ENCODE measurements at places on chromosomes 3 and 15.

DNA sequence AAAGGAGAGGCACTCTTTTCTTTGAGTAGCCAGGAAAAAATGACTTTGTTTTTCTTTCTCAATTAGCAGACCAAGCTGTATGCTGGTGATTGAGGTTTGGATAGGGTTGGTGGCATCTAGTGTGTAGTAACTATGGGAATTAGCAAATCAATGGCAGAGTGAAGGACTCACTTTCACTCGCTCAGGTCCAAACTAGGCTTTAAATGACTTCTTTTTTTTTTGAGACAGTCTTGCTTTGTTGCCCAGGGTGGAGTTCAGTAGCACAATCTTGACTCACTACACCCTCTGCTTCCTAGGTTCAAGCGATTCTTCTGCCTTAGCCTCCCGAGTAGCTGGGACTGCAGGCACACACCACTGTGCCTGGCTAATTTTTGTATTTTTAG, 35.9 kb downstream of the PRKCI start:
- DNase-seq = no peak

- DNase-seq = no peak
Measured at GRCh38 chr15:26682598-26683164, 90.2 kb downstream of the GABRB3 start.

- DNase-seq = no peak
Measured at GRCh38 chr3:112776000-112776399, 70.7 kb downstream of the CD200R1L start.

GRCh38 chr3:72997421-72997961, 880 bp downstream of the PPP4R2 start:
- no peak for DNase-seq

DNA sequence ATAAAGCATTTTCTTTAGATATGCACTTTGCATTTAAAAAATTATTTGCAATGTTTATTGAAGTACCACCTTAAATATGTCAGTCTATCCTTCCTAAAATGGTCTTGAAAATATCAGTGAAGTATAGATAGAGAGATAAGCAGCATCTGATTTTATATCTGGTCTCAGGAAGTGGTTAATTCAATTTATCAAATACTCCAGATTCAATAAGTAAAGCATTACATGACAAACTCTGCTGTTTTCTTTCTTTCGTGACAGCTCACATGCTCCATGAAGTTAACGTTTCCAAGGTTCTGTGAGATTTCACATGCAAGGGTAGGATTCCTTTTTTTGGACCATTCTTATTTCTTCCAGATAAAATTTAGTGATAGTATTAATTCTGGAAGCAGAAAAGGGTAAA, 775.4 kb upstream of the ROBO1 start:
- DNase-seq = no peak

GRCh38 chr3:73243740-73244139, 182.3 kb downstream of the EBLN2 start:
- no peak for DNase-seq

- no peak for DNase-seq
Measured at GRCh38 chr3:86634361-86634760, 356.6 kb downstream of the VGLL3 start.

GRCh38 chr3:130960139-130960795, 66.4 kb downstream of the ASTE1 start:
- no peak for DNase-seq

- no peak for DNase-seq
Measured at GRCh38 chr15:82892573-82892972, 59.9 kb downstream of the HOMER2 start.

DNA sequence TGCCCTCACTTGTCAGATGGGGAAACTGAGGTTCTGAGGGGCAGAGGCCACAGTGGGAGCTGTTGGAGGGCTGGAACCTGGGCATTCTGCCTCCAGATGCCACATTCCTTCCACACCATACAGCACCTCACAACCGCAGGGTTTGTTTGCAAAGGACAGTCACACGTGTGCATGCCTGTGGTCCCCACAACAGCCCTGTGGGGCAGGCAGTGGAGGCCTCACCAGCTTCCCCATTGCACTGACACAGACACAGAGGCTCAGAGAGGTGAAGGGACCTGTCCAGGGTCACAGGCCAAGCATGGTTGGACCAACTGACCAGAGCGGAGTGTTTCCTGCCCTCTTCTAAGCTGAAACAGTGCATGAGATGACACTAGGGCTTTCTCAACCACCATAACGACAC, 75.2 kb upstream of the SEC13 start:
- no peak for DNase-seq

- no peak for DNase-seq
Measured at GRCh38 chr3:139238281-139239030, 105.4 kb upstream of the MRPS22 start.

- DNase-seq = no peak
Measured at GRCh38 chr3:108123326-108123725, 32.5 kb upstream of the CD47 start.
